ENCODE measurements at places on chromosomes 1 and 21. TPM values are rescaled to one million over a fixed set of nuclear protein-coding genes. Genes with fewer than 3 reads are reported as not detected.

- H3K36me3 ChIP-seq, result no peaks in the 10 kb centered on the region
- H3K27ac ChIP-seq, result no peak overlapping the region
- H3K4me1 ChIP-seq, result no peaks in the 10 kb centered on the region
- no peaks in the 10 kb centered on the region for H3K27me3 ChIP-seq
Measured at GRCh38 chr21:27807596-27807995, 840.7 kb upstream of the ADAMTS5 start.

DNA sequence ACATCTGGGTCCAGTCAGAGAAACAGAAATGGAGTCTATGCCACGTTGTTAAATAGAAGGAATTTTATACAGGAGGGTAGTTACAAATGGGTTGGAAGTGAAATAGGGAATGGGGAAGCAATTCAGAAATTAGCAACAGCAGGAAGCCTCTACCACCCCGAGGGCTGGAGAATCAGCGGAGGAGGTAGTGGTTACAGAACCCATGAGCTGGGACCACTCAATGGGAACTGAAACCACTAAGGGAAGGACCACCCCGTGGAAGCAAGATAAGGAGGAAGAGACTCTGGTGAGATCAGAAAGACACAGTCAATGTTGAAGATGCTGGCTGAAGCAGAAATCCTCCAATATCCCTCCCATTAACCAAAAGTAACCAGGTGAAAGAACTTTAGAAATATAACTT, 15.5 kb upstream of the MAST2 start:
- DNase-seq, result no peak
- H3K27ac ChIP-seq, result no peak overlapping the region
- no peaks in the 10 kb centered on the region for H3K27me3 ChIP-seq
- no peaks in the 10 kb centered on the region for H3K36me3 ChIP-seq
- no peak overlapping the region for H3K4me3 ChIP-seq

- no peak for DNase-seq
- H3K27ac ChIP-seq, result no peak overlapping the region
- no peaks in the 10 kb centered on the region for H3K27me3 ChIP-seq
- no peaks in the 10 kb centered on the region for H3K36me3 ChIP-seq
Measured at GRCh38 chr1:14634486-14634885, 36.0 kb downstream of the KAZN start.

DNA sequence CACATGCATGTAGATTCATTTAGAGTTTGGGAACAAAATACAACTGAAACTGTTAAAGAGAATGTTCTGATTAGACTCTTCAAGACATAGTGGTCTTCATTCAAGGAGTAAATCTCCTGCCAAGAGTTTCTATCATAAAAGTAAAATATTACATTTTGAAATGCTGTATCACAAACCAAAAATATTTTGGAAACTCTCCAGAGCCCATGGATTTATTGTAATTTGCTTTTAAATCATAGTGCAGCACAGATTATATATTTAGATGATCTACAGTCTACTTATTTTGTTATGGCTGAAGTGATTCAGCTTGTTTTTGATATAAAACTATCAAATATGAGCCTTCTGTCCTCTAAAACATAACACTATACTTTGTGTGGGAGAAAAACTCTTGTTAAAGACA, 105.3 kb downstream of the DISP1 start:
- H3K4me3 ChIP-seq, result no peak overlapping the region
- H3K27me3 ChIP-seq, result no peaks in the 10 kb centered on the region
- no peak for DNase-seq
- H3K36me3 ChIP-seq, result no peaks in the 10 kb centered on the region
- no peaks in the 10 kb centered on the region for H3K4me1 ChIP-seq

DNA sequence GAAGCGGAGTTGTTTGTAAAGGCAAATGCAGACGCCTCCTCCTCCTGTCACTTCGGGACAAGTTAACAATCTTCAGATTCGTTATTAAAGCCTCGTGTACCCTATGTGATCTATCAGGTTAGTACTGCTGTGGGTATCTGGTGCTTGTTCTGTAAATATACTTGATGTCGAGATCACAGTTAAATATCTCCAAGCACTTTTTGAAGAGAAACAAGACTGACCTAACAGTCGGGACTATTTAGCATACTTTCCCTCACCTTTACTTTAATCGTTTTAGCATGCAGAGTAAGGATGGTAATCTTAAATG, 710 bp downstream of the KLHL20 start:
- no peak for DNase-seq
- peak overlapping the region; percentile 49 for H3K4me3 ChIP-seq
- H3K27me3 ChIP-seq, result no peaks in the 10 kb centered on the region

DNA sequence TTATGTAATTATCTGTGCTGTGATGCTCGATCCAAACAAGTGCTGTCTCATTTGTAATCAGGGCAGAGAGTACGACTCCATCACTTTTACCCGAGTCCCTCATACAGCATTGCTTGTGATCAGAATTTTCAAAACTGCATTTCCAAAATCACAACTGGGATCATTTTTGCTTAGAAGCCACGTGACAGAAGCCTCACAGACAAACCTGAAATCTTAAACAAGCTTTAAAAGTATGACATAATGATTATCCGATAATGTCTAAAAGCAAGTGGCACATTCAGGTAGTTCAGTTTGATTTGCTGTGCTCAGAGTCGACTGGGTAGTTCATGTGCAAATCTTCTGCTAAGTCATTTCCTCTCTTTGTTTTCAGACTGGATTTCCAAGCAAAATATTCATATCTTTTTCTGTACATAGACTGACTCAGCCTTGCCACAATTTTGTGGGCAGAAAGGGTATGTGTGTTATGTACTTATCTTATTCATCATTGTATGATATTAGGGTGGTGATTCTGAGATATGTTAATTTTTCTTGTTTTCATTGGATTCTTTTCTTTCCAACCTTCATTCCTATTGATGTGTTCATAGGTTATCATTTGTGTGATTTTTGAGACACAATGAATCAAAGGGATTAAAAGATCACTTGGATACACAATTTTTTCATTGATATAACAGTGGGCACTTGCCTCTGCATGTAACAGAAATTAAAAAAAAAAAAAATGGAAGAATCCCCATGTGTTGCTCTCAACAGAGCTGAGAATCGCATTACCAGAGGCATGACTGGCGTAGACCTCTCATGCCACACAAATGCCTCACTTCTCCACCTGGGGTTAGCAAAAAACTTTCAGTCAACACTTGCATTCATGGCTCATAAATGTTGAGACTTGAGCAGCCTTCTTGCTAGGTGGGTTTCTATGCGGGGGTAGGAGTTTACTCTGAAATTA, 355.7 kb downstream of the LTN1 start:
- no peaks in the 10 kb centered on the region for H3K36me3 ChIP-seq
- H3K4me3 ChIP-seq, result no peak overlapping the region
- no peaks in the 10 kb centered on the region for H3K27me3 ChIP-seq
- peak overlapping the region; percentile 91 for H3K27ac ChIP-seq
- peaks cover 10% of the 10 kb centered on the region for H3K4me1 ChIP-seq

DNA sequence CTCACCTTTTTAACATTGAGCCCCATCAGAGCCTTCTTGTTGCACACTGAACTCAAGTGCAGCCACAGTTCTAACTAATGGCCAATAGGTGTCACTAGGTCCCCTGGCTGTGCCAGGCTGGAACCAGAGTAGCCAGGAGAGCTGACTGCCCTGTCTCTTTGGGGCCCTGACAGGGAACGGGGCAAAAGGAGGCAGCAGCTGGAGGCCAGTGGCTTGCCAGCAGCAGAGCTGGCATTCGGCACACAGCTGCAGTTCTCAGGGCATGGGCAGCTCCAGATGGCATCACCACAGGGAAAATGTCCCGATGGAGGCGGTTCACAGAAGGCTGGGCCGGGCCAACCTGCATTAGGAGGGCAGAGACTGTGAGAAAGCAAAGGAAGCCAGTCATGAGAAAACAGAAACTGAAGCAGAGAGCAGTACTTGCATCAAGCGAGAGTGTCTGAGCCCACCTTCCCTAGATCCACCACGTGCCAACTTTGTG, 188.6 kb downstream of the FCRL5 start:
- no peaks in the 10 kb centered on the region for H3K4me1 ChIP-seq
- no peak overlapping the region for H3K27ac ChIP-seq
- no peak overlapping the region for H3K4me3 ChIP-seq
- DNase-seq, result no peak

DNA sequence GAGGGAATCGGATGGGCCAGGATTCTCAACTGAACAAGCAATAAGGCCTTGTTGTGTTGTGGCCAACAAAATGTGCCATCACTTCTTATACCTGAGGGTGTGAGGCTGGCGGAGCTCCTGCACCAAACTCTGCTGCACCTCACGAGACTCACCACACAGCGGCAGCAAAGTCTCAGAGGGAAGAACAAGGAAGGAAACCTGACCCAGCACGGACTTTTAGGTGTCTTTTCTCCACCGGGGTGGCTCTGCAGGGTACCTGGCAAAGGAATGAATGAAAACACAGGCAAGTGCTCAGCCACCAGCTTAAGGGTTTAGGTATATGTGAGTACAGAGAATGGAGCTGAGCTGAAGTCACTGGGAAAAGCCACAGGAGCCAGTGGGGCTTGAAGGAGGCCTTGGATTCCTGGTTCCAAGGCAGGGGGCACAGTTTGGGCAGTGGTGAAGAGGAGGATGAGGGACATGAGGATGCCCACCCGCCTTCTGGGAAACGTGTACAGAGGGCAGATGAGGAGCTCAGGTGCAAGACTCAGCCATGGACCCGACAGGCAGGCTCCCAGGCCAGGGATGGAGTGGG, 31.1 kb upstream of the HSD3B1 start:
- no peak for DNase-seq
- no peak overlapping the region for H3K27ac ChIP-seq
- no peaks in the 10 kb centered on the region for H3K36me3 ChIP-seq
- H3K4me1 ChIP-seq, result no peaks in the 10 kb centered on the region
- peaks cover 2% of the 10 kb centered on the region for H3K27me3 ChIP-seq

Gene OLFM3
- total RNA-seq, result not detected

GRCh38 chr1:12640958-12641272, 3.0 kb upstream of the AADACL4 start:
- no peak overlapping the region for H3K27ac ChIP-seq
- no peak for DNase-seq
- no peak overlapping the region for H3K4me3 ChIP-seq
- no peaks in the 10 kb centered on the region for H3K4me1 ChIP-seq
- no peaks in the 10 kb centered on the region for H3K27me3 ChIP-seq

Gene PODN
- 54.8 TPM for total RNA-seq

GRCh38 chr1:3903141-3904005, 3.3 kb upstream of the C1orf174 start:
- H3K36me3 ChIP-seq, result no peaks in the 10 kb centered on the region
- H3K4me1 ChIP-seq, result no peaks in the 10 kb centered on the region
- peak; percentile 69 for DNase-seq
- H3K4me3 ChIP-seq, result no peak overlapping the region
- no peak overlapping the region for H3K27ac ChIP-seq
- no peaks in the 10 kb centered on the region for H3K27me3 ChIP-seq

- no peaks in the 10 kb centered on the region for H3K36me3 ChIP-seq
- no peak overlapping the region for H3K4me3 ChIP-seq
- H3K4me1 ChIP-seq, result no peaks in the 10 kb centered on the region
- peak; percentile 3 for DNase-seq
Measured at GRCh38 chr1:7620196-7620595, 150.9 kb upstream of the VAMP3 start.

DNA sequence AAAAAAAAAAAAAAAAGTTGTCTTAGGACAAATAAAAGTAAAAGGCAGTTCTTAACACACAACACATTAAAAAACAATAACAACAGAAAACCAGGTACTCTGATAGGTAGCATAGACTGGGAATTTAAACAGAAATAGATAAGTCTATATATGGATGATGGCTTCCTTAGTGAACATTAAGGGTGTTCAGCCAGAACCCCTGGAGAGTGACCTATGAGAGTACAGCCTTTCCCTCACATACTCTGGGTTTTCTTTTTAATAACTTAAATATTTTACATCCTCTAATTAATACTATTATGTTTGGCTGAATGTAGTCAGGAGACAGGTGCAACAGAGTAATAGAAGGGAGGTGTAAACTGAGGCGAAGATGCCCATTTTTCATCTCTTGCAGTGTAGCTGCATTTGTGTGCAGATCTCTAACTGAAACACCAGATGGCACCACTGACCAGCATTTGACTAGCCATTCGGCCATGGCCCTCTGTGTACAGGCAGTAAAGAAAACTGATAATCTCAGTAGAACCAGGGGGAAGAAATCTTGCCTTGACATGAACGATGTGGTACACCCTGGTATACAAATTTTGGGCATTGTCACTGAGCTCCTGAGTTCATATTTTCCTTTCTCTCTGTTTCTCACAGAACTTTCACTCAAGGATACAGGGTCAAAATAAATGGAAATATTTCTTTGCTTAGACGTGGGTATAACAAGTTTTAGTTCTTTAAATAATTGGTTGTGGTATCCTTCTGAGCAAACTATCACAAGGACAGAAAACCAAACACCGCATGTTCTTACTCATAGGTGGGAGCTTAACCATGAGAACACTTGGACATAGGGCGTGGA, 7.6 kb downstream of the TTF2 start:
- DNase-seq, result no peak
- H3K4me3 ChIP-seq, result no peak overlapping the region
- no peaks in the 10 kb centered on the region for H3K36me3 ChIP-seq
- H3K27ac ChIP-seq, result no peak overlapping the region

GRCh38 chr1:21338573-21339355, 48.5 kb upstream of the ECE1 start:
- no peak overlapping the region for H3K4me3 ChIP-seq
- peak overlapping the region; percentile 34 for H3K27ac ChIP-seq
- H3K4me1 ChIP-seq, result peaks cover 4% of the 10 kb centered on the region
- peak; percentile 79 for DNase-seq

- no peaks in the 10 kb centered on the region for H3K4me1 ChIP-seq
- H3K27me3 ChIP-seq, result no peaks in the 10 kb centered on the region
- H3K36me3 ChIP-seq, result no peaks in the 10 kb centered on the region
- H3K4me3 ChIP-seq, result no peak overlapping the region
Measured at GRCh38 chr1:175317779-175318178, 125.2 kb upstream of the KIAA0040 start.

DNA sequence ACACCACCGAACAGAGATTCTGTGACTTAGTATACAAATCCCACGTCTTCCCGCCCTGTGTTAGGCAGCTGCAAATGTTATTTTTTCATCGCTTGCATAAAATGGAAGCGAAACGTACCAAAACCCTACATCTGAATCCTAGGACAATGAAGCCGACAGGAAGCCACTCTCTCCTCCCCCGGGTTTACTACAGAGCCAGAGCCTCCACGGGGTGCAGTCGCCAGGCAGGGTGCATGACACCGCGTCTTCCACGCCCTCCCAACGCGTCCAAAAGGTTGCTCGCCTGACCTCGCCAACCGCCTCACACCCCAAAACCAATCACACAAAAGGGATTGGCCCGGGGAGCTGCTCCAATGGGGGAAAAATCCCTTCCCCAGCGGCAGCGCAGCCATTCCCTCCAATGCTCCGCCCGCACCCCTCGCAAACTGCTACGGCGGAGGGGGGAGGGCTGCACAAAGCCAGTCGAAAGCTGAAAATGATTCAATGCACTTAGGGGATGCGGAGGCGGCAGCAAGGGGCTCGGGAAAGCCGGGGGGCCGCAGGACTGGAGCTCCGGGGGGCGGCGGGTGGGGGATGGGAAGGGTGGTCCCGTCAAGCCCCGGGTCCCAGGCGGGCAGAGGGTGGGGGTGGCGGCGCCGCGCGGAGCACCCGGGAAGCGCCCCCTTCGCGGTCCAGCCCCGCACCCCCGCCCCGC, 701 bp downstream of the CEP170 start:
- DNase-seq, result peak; percentile 85
- H3K36me3 ChIP-seq, result no peaks in the 10 kb centered on the region
- H3K4me1 ChIP-seq, result no peaks in the 10 kb centered on the region
- no peaks in the 10 kb centered on the region for H3K27me3 ChIP-seq
- peak overlapping the region; percentile 81 for H3K27ac ChIP-seq
